ENCODE measurements at places on chromosomes 2 and 18.

- DNase-seq, result peak; percentile 65
Measured at GRCh38 chr2:24490181-24490689, 819 bp upstream of the NCOA1 start.

GRCh38 chr2:181421464-181421863 lies 35.7 kb upstream of the ITGA4 start:
- DNase-seq, result no peak

DNA sequence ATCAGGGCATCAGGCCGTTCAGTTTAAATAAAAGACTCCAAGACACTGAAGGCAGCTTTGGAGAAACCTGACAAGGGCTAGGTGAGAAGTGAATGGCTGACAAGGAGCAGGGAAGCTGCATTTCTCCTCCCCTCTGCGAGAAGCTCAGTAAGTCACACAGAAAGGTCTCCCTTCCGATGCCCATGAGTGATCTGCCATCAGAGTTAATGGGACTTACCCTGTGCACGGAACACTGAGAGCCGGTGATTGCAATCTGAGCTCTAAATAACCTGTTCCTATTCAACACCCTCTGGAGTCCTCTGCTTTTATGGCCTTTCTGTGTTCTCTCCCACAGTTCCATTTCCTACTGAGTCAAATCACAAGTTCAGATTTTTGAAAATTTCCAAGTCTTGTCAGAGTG lies 322.2 kb upstream of the MYT1L start:
- DNase-seq, result no peak

DNA sequence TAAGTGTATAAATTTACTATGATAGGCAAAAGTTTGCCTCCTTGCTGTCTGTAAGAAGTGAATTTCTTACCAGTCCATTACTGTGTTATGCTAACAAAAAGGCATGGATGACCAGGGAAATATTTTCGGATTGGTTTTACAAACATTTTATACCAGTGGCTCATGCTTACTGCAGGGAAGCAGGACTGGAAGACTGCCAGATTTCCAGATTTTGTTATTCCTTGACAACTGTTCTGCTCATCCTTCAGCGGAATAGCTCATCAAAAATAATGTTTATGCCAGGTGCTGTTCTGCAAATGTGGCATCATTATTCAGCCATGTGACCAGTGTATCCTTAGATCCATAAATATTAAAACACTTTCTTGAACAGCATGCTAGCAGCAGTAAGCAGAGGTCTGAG lies 40.4 kb upstream of the NETO1 start:
- no peak for DNase-seq

- no peak for DNase-seq
Measured at GRCh38 chr2:174608866-174609214, 11.2 kb upstream of the WIPF1 start.

- DNase-seq, result no peak
Measured at GRCh38 chr18:6397931-6398566, 16.7 kb downstream of the L3MBTL4 start.
